ENCODE measurements at places on chromosomes 3 and 15.

- DNase-seq, result no peak
Observed at GRCh38 chr15:41506796-41507341, 6.8 kb downstream of the LTK start.

DNA sequence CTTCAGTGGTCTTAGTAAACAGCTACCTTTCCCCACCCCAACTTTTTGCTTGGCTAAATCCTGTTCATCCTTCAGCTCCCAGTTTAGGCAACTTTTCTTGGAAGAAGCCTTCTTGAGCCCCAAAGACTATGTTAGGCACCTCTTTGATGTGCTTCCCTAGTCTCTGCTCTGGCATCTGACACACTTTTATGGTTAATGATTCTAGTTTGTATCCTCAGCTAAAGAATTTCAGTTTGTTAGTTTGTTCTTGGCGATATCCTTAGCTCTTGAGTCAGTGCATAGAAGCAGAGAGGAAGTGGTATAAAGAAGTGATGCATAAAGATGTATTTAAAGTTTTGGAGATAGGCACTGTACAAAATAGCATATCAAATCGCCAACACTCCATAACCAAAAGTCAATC lies 168.4 kb downstream of the WDR72 start:
- DNase-seq, result no peak

- no peak for DNase-seq
Observed at GRCh38 chr3:172524611-172525010, 1.4 kb upstream of the TNFSF10 start.

GRCh38 chr3:155663467-155664212 lies 81.2 kb downstream of the PLCH1 start:
- DNase-seq, result no peak

GRCh38 chr15:72599855-72600464 lies 54.5 kb upstream of the GOLGA6B start:
- peak; percentile 46 for DNase-seq

DNA sequence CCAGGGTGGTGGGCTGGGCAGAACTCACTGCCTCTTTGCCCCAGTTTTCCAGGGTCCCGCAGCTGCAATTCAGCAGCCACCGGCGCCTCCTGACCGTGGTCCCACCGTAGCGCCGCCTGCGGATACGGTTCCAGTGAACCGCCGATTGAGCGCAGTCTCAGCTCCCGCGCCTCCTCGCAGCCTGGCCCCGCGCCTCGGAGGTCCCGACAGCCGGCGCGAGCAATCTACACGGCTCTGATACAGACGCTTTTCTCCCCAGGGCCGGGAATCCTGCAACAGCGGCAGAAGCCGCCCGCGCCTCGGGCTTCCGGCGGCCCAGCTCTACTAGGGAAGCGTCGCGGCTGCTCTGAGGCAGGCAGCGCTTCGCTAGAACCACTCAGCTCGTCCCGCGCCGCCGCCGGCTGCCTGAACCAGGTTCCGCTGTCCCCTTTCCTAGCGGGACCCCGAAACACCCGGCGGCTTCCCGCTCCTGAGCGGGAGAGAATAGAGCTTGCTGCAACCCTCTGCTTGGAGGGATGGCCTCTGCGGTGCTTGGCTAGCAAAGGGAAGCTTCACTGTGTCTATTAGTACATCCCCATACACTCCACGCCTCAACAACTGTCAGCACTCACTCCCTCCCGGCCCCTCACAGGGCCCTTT lies 3.1 kb downstream of the FOXL2NB start:
- peak; percentile 47 for DNase-seq

DNA sequence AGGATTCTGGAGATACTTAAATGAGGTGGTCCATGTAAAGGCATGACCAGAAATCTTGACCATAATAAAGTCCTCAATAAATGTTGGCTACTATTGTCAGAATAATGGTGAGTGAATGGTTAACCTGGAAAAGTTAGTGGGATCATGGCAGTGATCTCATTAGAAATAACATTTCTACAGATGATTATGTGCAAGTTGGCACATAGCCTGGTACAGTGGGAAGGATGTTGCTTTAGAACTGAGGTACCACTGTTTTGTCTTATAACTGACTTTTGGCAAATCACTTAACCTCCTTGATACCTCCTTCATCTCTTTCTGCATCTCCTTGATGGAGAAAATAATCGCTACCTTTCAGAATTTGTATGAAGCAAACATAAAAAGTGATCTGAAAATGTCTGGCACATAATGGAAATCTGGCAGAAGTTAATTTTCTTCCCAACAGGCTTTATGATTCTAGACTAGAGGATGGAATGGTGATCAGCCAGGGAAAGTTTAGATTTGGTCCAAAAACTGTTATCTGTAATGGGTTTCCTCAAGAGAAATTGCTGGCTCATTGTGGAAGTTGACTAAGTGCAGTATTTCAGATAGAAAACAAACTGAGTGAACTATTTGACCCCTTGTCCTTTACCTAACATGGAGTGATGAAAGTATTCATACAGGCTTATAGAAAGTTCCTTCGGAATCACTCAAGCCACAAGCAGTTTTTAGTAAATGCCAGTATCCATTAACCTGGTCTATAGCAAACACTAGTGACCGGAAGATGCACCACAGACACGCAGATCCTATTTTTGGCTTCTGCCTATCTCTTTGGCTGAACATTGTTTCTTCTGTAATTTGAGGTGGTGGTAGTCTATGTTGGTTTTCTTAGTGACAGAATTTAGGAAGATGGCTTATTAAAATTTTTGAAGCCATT lies 449.6 kb upstream of the TGFBR2 start:
- no peak for DNase-seq

DNA sequence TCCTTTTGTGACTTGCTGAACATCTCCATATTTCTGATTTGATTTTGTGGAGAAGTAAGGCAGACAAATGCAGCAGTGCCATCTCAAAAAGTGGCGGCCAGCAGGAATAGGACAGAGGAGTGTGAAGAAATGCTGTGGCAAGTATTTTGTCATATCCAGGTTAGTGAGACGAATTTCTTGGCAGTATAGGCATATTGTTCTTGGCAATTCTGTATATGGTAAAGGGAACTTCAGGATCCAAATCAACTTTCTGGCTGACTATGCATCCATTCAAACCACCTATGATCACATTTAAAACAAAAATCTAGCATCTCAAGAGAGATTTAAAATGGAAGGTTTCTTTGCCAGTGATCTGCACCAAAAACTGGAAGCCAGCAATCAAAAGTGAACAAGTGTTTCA lies 228.0 kb downstream of the DTWD1 start:
- DNase-seq, result no peak

GRCh38 chr3:90145094-90145860 lies 1037.9 kb downstream of the EPHA3 start:
- DNase-seq, result no peak

DNA sequence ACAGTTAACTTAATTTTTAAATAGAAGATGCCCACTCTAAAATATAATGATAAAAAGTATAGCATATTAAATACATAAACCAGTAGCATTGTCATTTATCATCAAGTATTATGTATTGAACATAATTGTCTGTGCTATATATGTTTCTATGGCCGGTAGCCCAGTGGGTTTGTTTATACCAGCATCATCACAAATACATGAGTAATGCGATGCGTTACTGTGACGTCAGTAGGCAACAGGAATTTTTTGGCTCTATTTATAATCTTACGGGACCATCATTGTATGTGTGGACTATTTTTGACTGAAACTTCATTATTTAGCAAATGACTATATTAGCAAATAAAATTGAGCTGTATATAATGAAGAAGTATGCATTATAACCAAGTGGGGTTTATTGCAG lies 82.1 kb downstream of the FLNB start:
- no peak for DNase-seq

DNA sequence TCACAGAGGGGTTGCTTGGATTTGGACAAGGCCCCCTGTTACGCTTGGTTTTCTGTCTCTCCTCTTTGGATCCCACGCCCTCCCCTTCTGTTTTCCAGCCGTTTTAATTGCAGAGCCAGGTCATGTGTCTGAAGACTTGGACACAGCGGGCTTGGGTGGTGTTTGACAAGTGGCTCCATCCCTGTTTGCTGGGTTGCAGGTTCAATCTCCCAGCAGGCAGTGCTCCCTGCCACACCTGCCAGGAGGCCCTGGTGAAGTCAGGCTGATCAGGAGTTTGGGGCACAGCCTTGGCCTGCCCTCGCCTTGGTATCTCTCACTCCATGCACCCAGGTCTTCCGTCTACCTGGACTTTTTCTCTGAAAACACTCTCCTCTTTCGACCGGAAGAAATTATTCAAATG lies 59.0 kb downstream of the PLXNA1 start:
- no peak for DNase-seq

GRCh38 chr3:94137377-94137776 lies 74.5 kb downstream of the NSUN3 start:
- no peak for DNase-seq

DNA sequence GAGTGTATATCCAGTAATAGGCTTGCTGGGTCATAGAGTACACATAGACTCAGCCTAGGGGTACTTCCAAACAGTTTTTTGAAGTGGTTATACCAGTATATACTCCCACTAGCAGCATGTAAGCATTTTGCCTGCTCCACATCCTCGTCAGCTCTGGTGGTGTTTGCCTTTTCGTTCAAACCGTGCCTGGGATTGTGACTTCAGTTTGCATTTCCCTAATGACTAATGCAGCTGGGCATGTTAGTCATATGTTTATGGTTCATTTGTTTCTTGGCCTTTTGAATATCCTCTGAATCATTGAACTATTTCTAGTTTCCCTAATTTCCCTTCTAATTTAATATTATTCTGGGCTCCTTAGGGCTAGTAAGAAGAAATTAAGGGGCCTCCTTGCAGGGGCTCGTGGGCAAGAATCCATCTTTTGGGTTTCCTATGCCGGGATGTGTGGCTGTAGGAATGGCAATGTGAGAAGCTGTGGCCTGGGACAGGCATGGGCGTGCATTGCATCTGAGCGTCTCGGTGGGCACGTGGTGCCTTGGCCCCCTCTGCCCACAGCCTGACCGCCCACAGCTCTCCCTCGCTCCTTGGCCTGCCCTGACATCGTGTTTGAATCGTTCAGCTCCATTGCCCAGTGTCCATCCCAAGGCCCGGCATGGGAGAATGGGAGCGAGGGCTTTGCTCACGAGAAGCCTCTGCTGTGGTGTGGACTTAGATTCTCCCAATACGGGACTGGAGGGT lies 26.4 kb downstream of the FAH start:
- DNase-seq, result no peak

All from femur (tissue), 1 donor.